ENCODE measurements at places on chromosomes 5 and 9.

GRCh38 chr9:123090956-123091355 lies 57.5 kb downstream of the GPR21 start:
- no peak for DNase-seq

- peak; percentile 14 for DNase-seq
Observed at GRCh38 chr9:12739014-12739652, 35.7 kb upstream of the LURAP1L start.

DNA sequence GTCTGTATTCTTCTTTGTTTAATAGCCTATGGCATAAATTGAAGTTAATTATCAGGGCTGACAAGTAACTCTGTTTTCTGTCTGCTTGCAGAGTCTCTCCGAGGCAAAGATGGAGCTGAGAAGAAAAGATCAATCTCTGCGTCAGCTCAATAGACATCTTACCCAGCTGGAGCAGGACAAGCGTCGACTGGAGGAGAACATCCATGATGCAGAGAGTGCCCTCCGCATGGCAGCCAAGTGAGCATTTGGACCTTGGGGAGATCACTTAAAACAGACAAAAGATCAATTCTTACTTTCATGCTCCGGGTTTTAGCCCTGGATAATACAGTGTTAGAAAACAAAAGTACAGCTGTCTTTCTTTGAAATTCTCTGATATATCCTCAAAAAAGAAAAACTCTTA lies 293.8 kb downstream of the CCDC171 start:
- no peak for DNase-seq

DNA sequence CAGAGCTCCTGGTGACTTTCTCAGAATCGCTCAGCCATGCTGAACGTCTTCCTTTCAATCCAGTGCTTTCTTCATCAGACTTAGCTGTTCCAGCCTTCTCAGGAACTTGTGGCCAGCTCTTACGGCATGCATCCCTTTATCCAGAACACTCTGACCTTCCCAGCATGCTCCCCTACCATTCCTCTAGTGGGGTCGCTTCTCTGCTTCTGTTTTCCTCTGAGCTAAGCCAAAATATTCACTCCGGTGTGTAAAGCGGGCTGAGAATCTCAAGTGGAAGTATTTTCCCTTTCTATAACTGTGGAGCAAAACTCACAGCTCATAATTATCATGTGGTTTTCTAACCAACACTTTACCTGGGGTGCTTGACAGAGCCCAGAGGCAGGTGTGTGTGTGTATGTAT lies 6.2 kb downstream of the DCANP1 start:
- DNase-seq: no peak

- no peak for DNase-seq
Observed at GRCh38 chr5:90613918-90614504, 55.4 kb downstream of the ADGRV1 start.

GRCh38 chr5:166497496-166498104 lies 1793.8 kb upstream of the WWC1 start:
- DNase-seq: no peak

DNA sequence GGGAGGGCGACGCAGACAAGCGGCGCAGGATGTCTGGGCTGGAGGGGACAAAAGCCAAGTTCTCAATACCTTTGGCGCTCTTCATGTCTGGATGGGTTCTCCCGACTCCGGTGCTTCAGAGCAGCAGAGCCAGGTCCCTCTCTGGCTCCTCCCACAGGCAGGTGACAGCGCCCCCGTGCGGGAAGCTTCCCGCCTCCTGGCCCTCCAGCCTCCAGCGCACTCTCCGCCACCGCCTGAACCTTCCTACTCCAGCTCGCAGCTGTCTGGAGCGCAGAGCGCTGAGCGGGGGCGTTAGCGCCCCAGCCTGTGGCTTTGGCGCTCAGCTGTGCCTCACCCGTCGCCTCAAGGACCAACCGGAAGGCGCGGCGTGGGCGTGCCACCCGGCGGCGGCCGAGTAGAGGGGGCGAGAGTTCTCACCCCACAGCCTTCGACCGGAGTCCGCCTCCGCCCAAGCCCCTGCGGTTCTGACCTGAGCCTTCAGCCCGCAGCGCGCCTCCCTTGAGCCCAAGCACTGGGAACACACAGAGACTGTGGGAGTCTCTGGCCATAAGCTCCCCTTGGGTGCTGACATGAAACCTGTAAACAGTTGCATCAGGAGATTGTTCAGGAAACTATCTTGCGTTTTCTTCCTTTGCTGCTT lies at the start of gene SLCO4C1:
TSS of gene SLCO4C1 (minus strand) at position 107 of the 640 bp plus-strand sequence. CDS start at position 85, 22 bp downstream.
- DNase-seq: no peak

DNA sequence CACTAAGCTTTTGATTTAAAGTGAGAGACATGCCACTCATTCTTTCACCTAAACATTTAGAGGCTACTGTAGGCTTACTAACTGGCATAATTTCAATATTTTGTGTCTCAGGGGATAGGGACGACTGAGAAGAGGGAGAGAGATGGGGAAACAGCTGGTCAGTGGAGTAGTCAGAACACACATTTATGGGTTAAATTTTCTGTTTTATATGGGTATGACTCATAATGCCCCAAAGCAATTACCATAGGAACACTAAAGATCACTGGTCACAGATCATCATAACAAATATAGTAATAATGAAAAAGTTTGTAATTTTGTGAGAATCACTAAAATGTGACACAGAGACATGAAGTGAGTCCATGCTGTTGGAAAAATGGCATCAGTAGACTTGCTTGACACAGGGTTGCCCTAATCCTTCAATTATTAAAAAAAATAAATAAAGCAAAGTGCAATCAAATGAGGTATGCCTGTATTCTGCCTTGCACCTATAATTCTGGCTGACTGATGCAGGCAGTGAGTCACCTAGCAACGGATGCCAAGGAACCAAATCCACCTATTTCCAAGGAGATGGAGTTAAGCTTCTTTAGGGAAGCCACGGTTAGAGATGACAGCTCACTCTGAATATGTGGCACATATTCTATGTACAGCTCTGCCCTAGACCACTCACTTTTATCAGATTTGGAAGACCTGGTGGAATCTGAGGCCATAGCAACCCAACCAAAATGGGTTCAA lies 166.1 kb downstream of the MARCHF11 start:
- DNase-seq: no peak

GRCh38 chr9:90460220-90460619 lies 182.4 kb downstream of the DIRAS2 start:
- DNase-seq: no peak

- DNase-seq: no peak
Observed at GRCh38 chr9:126024581-126025230, 277.5 kb downstream of the PBX3 start.

GRCh38 chr5:179232091-179232735 lies 113.0 kb downstream of the ADAMTS2 start:
- no peak for DNase-seq

DNA sequence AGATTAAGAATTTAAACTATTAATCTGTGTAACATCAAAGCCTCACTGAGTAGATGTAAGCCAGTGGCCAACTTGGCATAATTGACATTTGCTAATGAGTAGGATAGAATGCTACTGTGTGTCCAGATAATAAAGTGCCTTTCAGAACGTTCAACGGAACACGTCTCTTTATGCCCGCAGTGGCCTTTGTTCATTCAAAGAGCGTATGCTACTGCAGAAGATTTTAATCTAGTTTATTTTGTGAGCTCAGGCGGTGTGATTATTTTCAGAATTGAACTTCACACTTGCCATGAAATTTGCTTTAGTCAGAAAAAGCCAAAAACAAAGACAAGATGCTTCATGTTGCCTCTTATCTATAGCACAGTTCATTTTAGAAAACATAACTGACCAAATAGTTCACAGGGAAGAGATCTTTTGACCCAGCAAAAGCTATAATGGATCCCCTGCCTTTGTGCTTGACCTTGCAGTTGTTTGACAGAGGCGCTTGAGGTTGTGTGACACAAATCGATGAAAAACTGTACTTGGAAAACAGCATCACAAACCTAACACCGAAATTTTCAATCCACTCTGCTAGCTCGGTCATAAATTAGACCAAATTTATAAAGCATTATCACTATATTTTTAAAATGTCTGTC lies 530.9 kb upstream of the TYRP1 start:
- no peak for DNase-seq

DNA sequence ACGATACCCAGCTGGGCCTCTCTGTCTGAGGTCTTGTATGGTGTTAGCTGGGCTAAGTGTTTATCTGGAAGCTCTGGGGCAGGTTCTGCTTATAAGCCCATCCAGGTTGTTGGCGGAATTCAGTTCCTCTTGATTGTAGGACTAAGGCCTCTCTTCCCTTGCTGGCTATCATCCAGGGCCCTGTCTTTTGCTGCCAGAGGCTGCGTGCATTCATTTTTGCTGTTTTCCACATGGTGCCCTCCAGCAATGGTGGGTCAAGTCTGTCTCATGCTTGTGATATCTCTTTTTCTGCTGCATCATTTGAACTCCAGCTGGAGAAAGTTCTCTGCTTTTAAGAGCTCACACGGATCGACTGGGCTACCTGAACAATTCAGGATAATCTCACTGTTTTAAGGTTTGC lies 105.7 kb upstream of the ZNF618 start:
- no peak for DNase-seq

- no peak for DNase-seq
Observed at GRCh38 chr9:134877541-134877940, 3.1 kb upstream of the FCN2 start.

- no peak for DNase-seq
Observed at GRCh38 chr5:154176181-154176580, 14.4 kb upstream of the GALNT10 start.

Measured in AG08395 (cell line).